Activated CD8-positive, alpha-beta memory T cell treated with anti-CD3 and anti-CD28 coated beads for 4 hours (primary cell): ENCODE measurements at places on chromosomes 7 and 10.

DNA sequence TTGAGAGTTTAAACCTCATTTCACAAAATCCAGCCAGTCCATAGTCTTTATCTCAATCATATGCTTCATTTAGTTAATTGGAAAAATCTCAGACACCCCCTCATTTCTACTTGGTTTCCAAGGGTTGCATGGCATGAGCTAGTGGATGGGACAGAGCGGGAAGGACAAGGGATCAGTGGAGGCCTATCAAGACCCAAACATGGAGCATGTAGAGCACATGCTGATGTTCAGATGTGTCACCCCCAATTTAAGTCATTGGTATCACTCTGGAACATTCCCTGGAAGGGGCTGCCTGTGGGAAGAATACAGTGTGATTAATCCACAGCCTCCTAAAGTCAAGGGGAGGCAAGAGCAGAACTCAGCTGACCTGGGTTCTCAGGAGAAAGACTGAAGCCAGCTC lies 2.3 kb downstream of the C10orf71 start:
- DNase-seq, result no peak

GRCh38 chr10:29387269-29387668 lies 98.4 kb downstream of the LYZL1 start:
- DNase-seq, result no peak

DNA sequence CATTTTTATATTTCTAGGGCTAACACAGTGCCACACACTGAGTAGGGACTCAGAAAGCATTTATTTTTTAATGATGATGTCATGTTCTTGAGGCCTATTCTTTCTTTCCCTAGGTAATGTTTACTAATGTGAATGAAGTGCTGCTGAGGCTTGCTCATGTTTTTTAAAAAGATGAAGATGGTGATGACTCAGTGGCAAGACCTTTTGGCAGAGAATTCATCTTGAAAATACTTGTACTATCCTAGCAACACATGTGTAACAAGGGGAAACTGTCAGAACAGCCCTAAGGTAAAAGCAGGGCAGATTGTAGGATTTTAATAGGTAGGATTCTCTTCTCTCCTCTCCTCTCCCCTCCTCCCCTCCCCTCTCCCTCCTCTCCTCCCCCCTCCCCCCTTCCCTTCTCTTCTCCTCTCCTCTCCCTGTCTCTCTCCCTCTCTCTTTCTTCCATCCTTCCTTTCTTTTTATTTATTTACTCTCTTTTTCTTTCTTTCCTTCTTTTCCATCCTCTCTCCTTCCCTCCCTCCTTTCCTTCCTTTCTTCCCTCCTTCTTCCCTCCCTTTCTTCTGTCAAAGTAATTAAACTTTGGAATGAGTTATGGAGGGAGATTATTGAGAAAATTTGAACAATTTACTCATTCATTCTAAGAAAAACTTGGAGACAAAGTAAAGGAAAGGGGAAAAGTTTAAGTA lies 75.3 kb downstream of the ZNF92 start:
- no peak for DNase-seq

- no peak for DNase-seq
Observed at GRCh38 chr7:94375691-94376090, 19.0 kb upstream of the COL1A2 start.

DNA sequence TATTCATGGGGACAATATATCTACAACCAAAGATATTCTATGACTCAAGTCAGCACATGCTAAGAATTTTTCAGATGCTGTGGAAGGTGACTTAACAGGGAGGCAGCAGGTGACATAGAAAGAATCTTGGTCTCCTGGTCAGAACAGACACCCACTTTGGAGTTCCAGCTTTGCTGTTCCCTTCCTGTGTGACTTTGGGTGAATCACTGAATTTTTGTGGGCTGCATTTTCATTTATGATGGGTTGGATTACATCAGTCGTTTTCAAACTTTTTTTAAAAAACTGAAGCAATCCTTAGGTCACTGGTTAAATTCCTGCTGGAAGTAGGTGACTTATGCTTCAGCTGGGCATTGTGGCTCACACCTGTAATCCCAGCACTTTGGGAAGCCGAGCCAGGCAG lies 24.9 kb downstream of the RGR start:
- no peak for DNase-seq

DNA sequence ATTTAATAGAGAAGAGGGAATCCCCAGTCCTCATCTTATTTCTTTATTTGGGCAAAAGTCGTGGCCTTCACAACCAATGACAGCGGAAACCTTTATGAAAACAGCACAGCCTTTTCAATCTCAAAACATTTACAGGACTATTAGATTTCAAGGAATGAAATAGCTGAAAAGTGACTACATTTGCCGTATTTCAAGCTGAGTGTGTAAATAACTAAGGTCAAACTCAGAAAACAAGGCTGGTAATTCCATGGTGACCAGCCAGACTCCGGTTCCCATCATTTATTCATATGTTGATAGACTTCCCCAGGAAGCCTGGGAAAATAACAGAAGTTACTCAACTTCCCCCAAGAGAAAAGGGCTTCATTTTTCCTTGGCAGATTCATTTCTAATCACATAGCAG lies 457.3 kb upstream of the NFE2L3 start:
- no peak for DNase-seq
